Stimulated activated effector memory CD8-positive, alpha-beta T cell treated with anti-CD3 and anti-CD28 coated beads, Interleukin-12 subunit alpha, Interleukin-12 subunit beta, amount 100 ng/mL, for 72 hours (primary cell): ENCODE measurements at places on chromosomes 1 and 21.

- DNase-seq, result no peak
These were observed 6.3 kb upstream of the POU3F1 start for GRCh38 chr1:38052750-38053415.

- DNase-seq, result no peak
These were observed 6.8 kb upstream of the MTARC2 start for GRCh38 chr1:220741349-220741748.

DNA sequence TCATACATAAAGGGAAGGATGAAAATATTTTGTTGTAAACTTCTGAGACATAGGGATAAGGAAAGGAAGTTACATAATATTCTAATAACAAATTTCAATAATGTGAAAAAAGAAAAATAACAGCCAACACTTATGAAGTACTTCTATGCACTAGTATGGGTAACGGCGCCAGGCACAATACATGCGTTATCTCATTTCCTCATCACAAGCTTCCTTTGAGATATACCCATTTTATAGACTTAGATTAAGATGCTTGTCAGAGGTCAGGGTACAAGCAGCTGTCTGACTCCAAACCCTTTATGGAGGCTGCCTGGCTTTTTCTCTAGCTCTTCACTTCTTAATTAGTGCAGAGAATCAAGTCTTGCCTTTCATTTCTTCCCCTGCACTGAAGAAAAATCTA is 41.3 kb downstream of the TCP10L start:
- DNase-seq, result no peak

DNA sequence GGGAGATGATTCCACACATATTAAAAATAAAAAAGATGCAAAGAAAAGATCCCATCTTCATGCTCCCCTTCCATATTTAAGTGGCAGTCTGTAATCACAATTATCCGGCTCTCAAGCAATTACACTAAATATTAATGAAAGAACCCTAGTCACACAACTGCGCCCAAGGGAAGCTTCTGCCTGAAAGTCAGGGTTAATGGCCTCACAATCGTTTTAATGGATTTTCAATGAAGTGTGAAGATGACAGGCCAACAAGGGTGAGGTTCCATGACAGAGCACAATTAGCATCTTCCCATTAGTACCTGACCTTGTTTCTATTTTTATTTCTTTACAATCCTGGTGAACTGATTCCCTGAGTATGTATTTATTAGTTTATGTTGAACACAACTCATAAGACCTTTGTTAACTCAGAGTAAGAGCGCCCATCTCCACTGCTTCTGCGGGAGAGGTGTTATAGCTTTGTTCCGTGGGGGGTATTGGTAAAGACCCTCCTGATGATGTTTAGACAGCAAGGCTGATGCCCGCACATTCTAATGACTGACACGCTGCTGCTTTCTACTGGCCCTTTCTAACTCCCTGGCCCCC is 80.9 kb downstream of the IER5 start:
- no peak for DNase-seq

GRCh38 chr1:60978421-60979357 is 103.7 kb upstream of the NFIA start:
- DNase-seq, result peak; percentile 60

- no peak for DNase-seq
These were observed 143.8 kb downstream of the CASZ1 start for GRCh38 chr1:10652626-10653025.

DNA sequence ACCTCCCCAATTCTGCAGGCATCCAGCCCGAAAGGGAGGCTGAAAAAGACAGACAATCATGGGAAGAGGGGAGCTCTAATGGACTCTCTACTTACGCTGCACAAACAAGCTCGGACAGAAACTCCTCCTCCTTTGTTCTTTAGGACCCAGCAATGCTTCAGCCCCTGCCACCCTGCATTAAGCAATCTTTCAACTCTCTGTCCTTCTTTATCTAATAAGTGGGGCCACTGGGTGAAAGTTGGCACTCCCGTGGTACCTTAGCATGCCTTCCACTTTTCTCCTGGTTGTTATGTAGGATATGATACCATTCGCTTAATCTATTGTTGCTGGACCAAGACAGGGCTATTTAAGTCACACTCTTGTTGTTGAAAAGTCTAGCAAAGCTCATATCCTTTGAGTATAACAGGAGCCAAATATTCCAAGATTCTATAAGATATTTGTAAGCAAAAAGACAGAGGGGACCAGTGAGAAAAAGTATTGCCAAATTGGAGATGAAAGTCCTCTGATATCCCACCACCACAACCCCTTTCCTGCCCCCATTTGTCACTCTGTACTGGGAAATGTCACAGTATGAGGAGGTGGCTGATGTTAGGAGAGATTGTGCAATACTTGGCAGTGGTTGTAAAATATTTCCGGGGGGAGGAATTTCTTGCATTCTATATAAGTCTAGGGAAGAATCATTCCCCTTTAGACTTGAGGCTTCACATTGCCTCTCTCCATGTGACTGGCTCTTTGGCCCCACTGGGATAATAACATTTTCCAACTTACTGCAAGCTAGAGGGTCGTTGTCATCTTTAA is 137.3 kb upstream of the GJB5 start:
- no peak for DNase-seq

DNA sequence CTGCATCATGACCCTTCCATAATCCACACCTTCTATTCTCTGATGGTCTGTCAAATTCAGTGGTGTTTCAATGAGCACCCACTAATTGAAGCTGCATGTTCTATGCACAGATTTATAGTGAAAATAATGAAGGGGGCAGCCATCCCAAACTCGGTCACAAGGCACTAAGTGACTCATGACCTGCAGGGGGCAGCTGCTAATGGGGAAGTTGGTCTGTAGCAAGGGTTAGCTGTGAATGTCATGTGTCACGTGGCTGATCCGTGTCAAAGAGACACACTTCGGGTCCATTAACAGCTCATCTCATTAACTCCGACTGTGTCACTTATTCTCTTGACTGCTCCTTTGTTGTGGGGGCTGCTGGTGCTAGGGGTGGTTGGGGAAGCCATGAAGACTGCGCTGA is 306.6 kb downstream of the PCP4 start:
- no peak for DNase-seq

DNA sequence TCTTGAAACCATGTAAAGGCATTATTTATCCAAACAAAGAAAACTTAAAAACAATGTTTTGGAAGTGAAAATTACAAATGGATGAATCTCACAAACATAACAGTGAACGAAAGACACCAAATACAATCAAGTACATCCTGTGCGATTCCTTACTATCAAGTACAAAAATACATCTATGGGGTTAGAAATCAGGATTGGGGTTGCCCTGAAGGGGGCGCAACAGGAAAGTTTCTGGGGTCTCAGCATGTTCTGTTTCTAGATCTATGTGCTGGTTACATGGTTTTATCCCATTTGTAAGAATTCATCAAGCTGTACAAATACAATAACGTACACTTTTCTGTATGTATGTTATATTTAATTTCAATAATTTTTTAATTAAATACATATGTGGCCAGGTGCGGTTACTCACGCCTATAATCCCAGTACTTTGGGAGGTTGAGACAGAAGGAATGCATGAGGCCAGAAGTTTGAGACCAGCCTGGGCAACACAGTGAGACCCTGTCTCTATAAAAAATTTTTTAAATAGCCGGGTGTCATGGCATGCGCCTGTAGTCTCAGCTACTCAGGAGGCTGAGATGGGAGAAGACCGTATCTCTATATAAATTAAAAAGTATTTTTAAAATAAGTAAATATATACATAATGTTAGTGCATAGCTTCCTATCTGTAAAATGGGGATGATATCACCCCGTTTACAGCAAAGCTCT is 121.5 kb upstream of the SOD1 start:
- no peak for DNase-seq

DNA sequence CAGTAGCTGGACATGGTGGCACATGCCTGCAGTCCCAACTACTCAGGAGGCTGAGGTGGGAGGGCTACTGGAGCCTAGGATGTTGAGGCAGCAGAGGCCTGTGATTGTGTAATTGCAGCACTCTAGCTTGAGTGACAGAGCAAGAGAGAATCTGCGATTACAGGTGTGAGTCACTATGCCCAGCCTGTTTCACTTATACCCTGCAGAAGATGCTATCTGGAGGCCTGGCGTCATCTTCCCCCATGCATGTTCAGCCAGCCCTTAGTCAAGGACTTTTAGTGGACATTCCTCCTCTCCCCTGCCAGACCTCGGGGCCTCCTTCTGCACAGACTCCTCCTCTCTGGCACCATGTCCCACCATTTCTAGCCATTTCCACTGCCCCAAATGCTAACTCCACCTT is 36.3 kb upstream of the RCC2 start:
- no peak for DNase-seq

DNA sequence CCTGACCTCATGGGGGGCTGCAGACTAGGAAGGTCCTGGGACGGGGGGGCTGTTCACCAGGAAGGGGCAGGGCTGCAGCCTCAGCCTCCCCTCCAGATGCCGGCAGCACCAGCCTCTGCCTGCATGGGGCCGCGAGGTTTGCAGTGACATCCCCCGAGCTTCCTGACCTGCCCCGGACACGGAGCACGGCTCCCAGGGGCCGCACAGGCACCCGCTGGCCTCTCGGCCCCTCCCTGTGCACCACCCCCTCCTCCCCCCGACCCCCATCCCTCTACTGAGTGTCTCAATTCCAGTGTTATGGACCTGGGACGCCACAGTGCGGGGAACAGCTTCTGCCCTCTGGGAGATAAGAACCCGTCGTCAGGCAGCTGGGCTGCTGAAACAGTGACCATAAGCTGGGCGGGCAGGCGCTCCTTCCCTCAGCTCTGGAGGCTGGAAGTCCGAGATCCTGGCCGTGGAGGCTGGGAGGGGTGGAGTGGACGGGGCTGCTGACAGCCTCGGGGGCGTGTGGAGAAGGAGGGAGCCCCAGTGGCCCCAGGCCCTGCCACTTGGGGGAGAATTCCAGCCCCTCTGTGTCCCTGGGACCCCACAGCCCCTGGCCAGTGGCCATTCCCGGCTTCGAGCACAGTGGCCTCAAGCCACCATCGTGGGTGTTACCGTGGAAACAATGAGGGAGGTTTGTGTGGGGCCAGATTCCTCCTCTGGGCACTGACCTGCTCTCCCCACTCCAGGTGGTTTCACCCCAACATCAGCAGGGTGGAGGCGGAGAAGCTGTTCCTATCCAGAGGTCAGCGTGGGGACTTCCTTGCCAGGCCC is 11.6 kb downstream of the RNF223 start:
- no peak for DNase-seq

- DNase-seq, result no peak
These were observed 56.6 kb upstream of the C1orf174 start for GRCh38 chr1:3956527-3957170.

- DNase-seq, result no peak
These were observed 90.0 kb upstream of the NFASC start for GRCh38 chr1:204780630-204781029.

GRCh38 chr1:207754974-207755700 is 3.3 kb downstream of the CD46 start:
- no peak for DNase-seq

GRCh38 chr1:100396651-100397050 is 44.3 kb downstream of the CDC14A start:
- no peak for DNase-seq

- DNase-seq, result no peak
These were observed 452.7 kb downstream of the NUF2 start for GRCh38 chr1:163774401-163774945.

GRCh38 chr1:66335859-66336640 is 197.9 kb upstream of the SGIP1 start:
- peak; percentile 60 for DNase-seq

DNA sequence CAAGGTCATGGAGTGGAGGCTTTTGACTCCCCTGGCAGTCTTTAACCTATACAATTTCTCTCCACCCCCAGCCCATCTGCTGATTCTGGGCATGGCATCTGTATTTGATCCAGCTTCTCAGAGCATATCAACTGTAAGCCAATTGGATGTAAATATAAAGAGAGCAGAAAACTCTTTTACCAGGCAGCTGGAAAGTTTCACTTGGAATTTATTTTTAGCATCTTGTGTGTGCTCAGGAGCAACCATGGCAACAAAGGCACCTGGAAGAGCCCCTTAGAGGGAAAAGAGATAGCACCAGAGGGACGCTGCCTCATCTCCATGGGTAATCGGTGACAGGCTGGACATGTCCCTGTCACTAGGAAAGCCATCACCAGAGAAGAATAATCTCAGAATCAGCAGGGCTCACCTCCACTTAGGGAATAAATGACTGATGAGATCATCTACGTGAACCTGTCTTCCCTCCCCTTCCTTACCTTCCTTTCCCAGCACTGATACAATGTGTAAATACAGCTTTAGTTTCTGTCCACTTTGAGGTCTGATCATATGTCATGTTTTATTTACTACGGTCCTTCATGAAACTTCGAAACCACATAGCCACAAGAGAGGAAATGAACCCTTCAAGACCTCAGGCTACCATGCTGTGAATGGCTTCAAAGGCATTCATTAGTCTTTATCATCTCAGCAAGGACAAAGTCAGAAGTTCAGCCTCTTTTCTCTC is 25.3 kb upstream of the SIPA1L2 start:
- DNase-seq, result no peak

DNA sequence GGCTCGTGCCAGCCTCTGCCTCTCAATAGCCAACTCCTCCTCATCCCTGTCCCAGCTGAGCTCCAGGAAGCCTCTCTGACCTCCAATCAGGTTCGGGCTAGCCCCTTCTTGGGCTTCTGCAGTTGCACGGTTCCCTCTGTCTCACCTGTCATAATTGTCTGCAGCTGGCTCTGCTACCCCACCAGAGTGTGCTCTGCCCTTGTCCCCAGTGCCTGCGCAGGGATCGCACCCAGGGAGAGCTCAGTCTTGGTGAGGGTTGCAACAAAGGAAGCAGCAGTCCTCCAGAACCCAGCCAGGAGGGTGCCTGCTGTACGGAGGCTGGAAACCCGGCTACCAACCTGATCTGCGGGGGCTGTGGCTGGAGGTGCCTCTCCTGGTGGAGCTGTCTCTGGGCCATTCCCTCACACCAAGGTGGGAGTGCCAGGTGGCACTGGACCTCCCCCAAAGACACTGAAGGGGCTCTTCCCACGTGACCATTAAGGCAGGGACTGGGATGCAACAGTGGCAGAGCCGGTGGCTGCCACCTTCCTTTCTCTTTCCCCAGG is 63.5 kb upstream of the DMRTB1 start:
- no peak for DNase-seq
